ENCODE measurements at places on chromosomes 1 and 21.

GRCh38 chr1:22317231-22317919 is 134.3 kb upstream of the ZBTB40 start:
- no peak for DNase-seq

DNA sequence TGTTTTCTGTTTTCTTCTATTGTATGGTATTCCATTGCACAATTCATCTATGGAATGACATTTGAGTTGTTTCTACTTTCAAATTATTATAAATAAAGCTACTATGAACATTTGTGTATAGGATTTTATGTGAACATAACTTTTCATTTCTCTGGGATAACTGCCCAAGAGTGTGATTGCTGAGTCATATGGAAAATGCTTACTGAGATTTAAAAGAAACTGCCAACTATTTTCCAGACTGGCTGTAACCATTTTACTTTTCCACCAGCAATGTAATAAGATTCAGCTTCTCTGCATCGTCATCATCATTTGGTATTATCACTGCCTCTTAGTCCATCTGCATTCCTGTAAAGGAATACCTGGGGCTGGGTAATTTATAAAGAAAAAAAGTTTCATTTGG is 779.6 kb upstream of the PRMT6 start:
- no peak for DNase-seq

- no peak for DNase-seq
These were observed 123.2 kb downstream of the DMRTB1 start for GRCh38 chr1:53582211-53583020.

DNA sequence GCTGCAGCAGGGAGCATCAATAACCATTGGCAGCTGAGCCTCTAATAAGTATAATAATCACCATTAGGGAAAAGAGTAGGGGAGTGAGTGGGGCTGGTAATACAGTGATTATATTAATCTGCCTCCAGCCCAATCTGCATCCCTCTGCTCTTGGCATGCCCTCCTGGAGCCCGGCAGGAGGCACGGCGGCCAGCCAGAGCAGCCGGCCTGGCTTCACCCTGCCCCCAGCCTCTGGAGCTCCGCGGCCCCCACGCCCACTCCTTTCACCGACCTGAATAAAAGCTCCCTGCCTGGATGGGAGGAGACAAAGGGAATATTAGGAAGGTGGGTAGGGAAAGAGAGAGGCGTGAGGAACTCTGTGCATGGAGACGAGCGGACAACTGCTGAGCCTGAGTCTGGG is 28.3 kb downstream of the OPTC start:
- no peak for DNase-seq

DNA sequence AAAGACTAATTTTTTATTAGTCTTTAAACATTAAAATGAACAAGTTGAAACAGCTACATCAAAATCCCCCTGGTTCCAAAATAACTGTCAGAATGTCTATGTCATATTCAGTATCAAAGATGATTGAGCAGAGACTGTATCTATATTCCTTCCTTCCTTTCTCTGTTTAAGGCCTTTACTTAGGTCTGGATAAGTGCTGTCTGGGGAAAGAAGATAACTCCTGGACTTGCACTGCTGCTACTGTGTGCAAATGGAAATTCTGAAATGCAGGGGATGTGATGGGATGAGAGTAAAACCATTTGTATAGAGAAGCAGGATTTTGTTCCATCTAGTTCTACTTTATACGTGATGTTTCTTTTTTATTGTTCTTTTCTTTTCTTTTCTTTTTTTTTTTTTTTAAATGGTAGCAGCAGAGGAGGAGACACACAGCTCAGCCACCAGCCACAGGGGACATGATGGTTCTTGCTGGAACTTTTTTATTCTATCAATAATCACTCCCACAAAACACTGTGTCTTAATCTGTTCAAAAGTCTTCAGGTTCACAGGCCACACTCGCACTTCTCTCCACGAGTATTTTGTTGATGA is 33.6 kb upstream of the FOXE3 start:
- no peak for DNase-seq

GRCh38 chr1:201946224-201946908 is at the start of gene LMOD1:
TSS of gene LMOD1 (minus strand) at chr1:201946548. CDS start at chr1:201946340, 208 bp downstream.
- DNase-seq: no peak

GRCh38 chr21:46098303-46099141 is 610 bp downstream of the COL6A2 start:
- no peak for DNase-seq

DNA sequence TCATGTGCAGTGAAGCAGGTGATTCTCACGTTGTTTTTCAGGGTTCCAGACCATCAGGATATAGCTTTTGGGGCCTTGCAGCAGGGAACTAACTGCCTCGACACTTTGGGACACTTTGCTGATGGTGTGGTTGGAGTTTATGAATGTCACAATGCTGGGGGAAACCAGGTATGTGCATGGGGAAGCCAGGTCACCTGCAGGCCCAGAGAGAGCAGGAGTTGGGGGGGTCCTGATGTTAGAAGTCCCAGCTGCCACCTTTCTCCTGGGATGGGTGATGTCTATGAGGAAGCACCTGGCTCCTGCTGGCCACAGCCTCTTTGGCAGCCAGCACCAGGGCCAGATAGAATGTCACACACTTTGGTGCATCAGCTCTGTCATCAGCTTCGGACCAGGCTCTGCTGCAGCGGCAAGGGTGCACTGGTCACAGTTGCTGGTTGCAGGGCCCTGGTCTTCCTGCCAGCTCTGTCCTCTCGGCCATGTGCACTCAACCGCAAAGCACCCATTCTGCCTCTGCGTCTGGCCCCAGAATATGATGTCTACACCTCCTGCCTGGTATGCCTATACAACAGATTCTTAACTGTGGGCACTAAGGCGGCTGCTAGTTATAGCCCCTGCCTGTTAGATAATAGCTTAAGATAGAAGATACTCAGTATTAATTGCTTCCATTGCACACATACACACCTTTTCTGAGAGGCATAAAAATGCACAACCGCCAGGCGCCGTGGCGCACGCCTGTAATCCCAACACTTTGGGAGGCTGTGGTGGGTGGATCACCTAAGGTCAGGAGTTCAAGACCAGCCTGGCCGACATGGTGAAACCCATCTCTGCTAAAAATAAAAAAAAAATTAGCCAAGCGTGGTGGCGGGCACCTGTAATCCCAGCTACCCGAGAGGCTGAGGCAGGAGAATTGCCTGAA is 160.7 kb downstream of the PGBD5 start:
- no peak for DNase-seq

DNA sequence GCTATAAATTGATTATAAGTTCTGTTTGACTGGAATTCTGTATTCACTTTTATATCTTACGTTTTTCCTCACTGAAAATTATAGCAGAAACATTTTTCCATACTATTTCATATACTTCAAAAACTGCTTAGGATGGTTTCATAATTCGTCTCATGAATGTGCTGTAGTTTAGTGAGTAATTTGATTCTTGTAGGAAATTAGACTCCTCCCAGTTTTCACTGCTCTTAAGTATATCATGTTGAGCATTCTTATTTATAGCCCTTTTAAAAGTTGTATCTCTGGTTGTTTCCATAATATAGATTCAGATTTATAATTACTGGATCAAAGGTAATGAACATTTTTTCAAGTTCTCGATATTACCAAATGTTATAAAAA is 250.6 kb downstream of the FMN2 start:
- DNase-seq: no peak

- no peak for DNase-seq
These were observed 827 bp upstream of the URB1 start for GRCh38 chr21:32393677-32394001.

DNA sequence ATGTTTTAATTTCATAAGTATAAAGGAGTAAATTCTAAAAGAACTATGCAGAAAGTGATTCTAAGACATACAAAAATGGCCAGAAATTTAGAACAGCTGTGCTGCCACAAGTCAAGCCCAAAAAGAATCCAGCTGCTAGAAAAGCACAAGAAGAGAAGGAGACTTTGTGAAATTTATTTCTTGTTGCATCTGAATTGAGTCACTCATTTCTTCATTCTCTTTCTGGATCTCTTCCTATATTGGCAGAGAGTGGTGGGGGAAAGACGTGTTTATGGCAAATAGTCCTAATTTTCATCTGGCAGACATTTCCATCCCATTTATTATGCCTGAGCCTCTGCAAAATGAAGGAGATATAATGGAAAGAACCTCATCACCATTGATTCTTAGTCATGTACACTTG is 139.6 kb upstream of the CTTNBP2NL start:
- no peak for DNase-seq

DNA sequence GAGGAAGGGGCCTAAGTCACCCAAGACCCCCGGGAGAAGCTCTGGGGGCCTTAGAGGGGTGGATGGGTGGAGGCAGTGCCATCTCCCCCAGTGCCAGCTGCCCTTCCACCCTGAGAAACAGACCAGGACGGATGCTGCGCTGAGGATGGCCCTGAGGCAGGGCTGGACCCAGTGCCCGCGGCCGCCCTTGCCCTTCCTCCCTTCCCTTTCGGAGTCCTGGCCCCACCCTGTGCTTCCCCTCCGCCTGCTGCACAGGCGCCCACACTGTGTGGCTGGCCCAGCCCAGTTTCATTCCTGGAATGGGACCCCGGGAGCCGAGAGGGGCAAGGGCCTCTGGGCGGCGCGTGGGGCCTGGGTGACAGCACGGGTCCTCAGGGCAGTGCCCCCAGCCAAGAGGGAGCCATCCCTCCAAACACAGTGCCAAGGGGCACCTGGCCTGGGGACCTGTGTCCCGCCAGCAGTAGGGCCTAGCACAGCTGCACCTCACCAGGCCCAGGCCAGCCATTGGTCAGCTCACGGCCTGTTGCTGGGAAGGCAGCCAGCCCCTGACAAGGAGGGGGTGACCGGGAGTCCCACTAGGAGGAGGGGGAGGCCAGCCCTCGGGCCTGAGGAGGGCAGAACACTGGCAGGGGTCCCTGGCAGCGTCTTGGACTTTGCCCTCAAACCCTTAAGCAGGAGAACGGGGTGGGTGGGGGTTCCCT is 13.4 kb upstream of the SKI start:
- DNase-seq: no peak

GRCh38 chr1:38071312-38072256 is 25.0 kb upstream of the POU3F1 start:
- DNase-seq: no peak

DNA sequence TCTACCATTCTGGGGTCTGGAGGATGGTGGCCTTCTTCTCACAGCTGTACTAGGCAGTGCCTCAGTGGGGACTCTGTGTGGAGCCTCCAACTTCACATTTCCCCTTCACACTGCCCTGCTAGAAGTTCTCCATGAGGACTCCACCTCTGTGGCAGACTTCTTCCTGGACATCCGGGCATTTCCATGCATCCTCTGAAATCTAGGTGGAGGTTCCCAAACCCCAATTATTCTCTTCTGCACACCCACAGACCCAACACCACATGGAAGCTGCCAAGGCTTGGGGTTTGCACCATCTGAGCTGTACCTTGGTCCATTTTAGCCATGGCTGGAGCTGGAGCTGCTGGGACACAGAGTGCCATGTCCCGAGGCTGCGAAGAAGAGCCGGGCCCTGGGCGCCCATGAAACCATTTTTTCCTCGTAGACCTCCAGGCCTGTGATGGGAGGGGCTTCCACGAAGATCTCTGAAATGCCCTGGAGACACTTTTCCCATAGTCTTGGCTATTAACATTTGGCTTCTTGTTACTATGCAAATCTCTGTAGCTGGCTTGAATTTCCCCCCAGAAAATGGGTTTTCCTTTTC is 170.5 kb downstream of the FOXD2 start:
- DNase-seq: no peak

DNA sequence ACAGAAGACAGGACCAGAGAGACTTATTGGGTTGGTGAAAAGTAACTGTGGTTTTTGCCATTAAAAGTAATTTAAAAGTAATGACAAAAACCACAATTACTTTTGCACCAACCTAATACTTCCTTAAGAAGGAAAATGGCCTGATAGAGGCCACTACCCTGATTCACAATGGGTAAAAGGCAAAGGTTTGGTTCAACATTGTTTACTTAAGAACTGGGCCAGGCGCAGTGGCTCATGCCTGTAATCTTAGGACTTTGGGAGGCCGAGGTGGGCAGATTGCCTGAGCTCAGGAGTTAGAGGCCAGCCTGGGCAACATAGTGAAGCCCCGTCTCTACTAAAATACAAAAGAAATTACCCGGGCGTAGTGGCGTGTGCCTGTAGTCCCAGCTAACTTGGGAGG is 48.2 kb upstream of the RCOR3 start:
- no peak for DNase-seq

DNA sequence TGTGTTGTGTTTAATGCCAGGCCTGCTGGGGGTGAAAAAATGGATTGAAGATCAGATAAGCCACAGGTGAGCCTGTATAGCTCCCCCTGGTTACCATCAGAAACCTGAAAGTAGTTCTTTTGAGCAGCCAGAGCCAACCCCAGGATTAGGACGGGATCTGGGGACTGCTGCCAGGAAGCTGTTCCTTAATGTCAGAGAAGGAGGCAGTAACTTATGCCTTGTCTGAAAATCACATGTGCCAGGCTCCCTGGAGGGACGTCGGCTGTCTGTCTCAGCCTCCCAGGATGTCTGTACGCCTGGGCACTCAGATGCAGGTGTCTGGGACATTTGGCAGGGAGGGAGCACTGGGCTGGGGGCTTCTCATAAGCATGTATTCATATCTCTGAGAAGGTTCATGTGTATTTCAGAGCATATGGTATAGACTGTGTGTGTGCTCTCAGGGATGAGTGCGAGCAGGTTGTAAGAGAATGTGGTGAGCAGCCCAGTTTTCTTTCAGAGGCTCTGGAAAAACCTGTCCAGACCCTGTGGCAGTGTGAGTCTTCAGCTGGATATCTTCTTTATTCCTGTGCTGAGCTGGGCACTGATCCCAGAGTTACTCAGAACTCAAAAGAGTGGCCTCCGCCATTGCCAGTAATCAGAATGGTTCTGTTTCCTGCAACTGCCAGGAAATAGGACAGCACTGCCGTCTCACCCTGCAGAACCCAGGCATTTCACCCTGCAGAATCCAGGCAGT is 2.8 kb downstream of the FAM43B start:
- DNase-seq: no peak

DNA sequence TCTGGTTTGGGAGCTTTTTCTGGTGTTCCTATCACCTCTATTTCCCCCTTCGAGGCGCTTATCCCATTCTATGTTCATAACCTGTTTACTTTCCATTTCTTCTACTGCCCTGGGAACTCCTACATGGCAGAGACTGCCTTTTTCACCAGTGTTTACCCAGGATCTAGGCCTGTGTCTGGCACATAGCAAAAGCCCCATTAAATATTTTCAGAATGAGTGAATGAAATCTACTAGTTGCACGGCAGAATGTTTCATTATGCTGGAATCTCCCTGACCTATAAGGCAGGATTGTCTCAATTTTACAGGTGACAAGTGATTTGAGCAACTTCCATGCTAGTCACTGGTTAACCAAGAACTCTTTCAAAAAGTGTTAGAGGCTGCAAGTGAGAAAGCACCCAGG is 70.1 kb downstream of the PGM1 start:
- DNase-seq: no peak

DNA sequence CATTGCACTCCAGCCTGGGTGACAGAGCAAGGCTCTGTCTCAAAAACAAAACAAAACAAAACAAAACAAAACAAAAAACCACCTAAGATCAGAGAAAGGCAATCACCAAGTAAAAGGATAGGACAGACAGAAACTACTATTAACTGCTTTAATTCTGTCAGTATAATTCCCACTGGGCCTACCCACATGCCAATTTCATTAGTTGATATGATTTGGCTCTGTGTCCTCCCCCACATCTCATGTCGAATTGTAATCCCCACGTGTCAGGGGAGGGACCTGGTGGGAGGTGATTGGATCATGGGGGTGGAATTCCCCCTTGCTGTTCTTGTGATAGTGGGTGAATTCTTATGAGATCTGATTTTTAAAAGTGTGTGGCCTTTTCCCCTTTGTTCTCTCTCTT is 27.2 kb upstream of the CAPZB start:
- no peak for DNase-seq

GRCh38 chr21:37627074-37627473 is 260.5 kb downstream of the DYRK1A start:
- no peak for DNase-seq

- no peak for DNase-seq
These were observed 44.2 kb upstream of the NEGR1 start for GRCh38 chr1:72326494-72326893.

- DNase-seq: no peak
These were observed 59.7 kb downstream of the ERICH3 start for GRCh38 chr1:74613894-74614293.

Data from stimulated activated CD8-positive, alpha-beta memory T cell treated with anti-CD3 and anti-CD28 coated beads, Interleukin-15, amount 100 ng/mL, for 24 hours (primary cell).